GM10248 (cell line): ENCODE measurements at places on chromosomes 7 and 10.

- no peak for DNase-seq
Measured at GRCh38 chr10:3510741-3511140, 274.3 kb downstream of the KLF6 start.

DNA sequence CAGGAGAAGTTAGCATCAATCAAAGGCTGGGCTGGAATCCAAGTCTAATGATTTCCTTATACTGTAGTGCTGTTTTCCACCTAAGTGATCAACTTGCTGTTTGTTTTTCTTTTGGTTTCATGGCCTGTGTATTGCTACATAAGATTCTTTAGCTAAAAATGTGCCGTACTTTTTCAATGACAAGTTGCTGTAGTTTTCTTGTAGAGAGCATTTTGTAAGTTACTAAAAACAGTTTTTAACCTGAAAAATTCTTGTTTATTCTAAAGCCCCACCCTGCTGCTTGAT, 1.3 kb downstream of the HELLS start:
- DNase-seq: no peak

DNA sequence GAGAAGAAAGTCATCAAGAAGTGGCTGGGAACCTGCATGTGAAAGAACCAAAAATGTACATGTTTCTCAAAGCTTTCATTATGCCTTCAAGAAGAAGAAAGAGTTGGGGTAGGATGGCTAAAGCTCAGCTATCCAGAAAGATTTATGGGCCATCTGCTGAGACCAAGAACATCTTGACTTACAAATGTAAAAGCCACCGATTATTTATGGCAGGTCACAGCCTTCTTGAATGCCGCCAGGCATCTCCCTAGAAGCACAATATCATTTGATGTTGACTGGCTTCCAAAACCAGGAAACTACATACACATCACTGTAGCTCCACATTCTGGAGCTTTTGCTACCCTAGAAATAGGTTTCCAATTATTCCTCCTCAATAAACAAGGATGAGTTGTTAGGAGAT, 254.2 kb upstream of the AOAH start:
- no peak for DNase-seq

DNA sequence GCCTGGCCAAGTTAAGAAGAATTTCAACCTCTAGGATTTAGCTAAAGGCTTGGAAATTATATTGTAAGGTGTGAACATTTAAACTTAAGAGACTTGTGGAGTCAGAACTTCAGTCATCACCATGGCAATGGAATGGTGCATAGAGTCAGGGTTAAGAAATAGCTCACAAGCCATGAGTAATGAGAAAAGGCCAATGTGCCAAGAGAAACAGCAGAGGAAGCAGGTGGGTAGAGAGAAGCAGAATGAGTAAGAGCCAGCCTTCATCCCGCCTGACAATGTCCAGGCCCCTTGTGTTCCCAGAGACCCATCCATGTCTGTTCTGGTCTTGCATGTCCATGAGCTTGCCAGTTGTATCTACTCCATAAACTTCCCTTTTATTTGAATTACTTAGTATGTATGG, 62.6 kb upstream of the TBX20 start:
- DNase-seq: no peak

DNA sequence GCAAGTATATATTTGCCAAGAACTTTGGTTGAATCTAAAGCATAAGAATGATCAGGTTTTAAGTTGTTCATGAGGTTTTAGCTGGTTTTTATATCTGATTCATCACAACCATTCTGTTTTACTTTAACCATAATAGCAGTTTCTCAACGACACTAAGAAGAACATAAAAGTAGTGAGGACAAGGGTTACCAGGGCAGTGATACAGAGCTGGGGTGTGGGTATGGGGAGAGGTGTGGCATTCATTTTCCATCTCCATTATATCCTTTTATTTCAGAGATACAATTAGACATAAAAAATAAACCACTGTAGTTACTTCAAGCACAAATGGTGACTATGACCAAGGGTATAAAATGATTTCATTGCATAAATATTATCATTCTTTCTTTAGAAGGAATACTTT, 149.8 kb upstream of the STEAP4 start:
- DNase-seq: no peak

GRCh38 chr7:149353739-149354504, 91.9 kb downstream of the ZNF783 start:
- DNase-seq: no peak
